ENCODE measurements at places on chromosomes 11 and 22. TPM values are rescaled to one million over a fixed set of nuclear protein-coding genes. Genes with fewer than 3 reads are reported as not detected.

- no peak for DNase-seq
Observed at GRCh38 chr11:8359521-8359920, 95.8 kb upstream of the LMO1 start.

GRCh38 chr22:22527312-22527711 is 7.2 kb upstream of the ZNF280A start:
- no peak for DNase-seq

The FAM180B gene
- total RNA-seq: 3.0 TPM

The DNAJB7 gene
- total RNA-seq: not detected

DNA sequence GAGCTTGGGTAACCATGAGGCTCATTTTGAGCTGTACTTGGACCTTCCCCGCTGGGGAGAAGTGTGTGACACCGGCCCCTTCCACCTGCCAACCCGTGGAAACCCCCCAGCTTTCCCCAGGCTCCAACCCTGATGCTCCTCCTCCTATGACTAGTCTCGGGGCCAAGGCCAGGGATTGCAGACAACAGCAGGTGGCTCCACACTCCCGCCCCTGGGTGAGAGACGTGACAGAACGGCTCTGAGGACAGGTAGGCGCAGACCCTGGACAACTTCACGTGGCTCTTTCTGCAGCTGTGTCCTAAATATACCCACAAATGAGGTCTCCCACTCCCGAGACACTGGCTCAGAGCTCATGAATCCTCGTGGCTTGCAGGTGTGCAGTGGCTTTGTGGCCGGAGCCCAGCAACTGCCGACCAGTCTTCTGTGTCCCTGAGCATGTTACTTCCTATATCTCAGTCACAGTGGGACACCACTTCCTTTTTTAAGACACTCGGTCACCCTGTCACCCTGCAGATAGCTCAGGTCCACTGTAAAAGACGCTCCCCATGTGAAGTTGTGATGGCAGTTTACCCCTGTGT is 55.2 kb downstream of the NECTIN1 start:
- DNase-seq: no peak
